ENCODE measurements at places on chromosomes 5 and 9.

GRCh38 chr9:78298046-78298765, 1.3 kb downstream of the PSAT1 start:
- peak; percentile 30 for DNase-seq

DNA sequence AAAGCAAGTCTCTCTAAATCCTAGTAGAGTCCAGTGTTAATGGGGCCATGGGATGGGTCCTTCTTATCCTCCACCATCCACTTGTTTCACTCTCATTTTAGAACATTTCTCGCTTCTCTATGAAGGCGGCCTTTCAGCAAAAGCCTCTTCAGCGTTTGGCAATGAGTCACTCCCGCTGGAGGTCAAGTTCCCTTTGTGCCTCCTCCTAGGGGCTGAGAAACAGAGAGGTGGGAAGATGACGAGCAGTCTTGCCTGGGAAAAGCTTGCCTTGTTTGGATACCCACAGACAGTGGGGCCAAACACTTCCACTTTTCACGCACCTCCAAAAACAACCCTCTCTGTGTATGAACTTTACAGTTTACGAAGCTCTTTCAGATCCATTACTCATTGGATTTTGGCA, 168.8 kb downstream of the GABBR2 start:
- no peak for DNase-seq

GRCh38 chr9:12595400-12595799, 97.8 kb upstream of the TYRP1 start:
- DNase-seq: no peak

- no peak for DNase-seq
Measured at GRCh38 chr9:127395497-127396252, 1.3 kb upstream of the SLC2A8 start.

DNA sequence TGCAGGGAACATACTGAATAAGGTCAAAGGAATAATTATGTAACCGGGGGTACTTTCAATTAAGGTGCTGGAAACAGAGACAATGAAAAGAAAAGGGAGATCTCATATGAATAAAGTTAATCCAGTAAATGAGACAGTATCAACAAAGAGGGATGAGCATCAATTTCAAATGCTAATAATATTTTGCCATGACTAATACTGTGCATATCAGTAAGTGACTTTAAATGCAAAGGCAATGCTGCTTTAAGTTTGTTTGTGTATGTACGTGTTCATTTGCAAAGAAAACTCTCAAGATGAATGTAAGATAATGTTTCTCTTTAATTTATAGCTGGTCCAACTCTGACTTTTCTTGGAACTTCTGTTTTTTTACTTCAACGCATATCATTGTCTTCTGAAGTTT, 139.9 kb downstream of the PDE4D start:
- DNase-seq: no peak

DNA sequence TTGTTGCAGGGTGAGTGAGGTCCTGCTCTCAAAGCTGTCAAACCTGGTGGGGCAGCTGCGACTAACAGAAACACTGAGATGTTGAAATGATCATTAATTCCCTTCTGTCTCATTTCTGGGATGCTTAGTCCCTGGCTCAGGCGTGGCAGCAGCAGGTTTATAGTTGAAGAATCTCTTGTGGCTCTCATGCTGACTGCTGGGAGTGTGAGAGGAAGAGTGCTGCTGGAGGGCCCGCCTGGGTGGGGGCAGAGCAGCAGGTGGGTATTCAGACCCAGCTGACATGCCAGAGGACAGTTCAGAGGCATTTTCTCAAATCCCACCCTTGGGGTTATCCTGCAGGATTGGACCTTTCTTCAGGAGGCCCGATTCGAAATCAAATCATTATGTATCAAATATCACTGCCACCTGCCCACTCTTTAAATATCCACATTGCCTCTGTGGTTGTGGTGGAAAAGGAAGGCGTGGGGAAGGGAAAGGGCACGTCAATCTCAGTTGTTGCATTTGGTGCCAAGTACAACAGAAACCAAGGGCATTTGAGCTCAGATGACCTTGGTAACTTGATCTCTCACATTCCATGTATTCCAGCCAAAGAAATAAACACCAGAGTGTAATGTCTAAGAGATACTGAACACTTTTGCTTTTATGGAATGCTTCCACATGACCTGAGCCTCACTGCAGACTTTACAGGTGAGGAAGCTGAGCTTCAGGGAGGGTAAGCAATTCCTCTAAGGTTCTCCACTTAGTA, 224.3 kb downstream of the AOPEP start:
- no peak for DNase-seq

Measured in activated naive CD4-positive, alpha-beta T cell treated with anti-CD3 and anti-CD28 coated beads, Interleukin-2, amount 50 U/mL, for 16 hours (primary cell).